ENCODE measurements at places on chromosomes 16 and 17. TPM values are rescaled to one million over a fixed set of nuclear protein-coding genes. Genes with fewer than 3 reads are reported as not detected.

Gene RNF227
- total RNA-seq, result 7.0 TPM

Gene NPTX1
- total RNA-seq, result not detected

Gene CENPT
- 21.1 TPM for total RNA-seq

Gene PDE6G
- total RNA-seq, result not detected

Gene TP53TG3B
- total RNA-seq, result not detected

Gene TGFB1I1
- total RNA-seq, result 14.0 TPM

Gene NFAT5
- total RNA-seq, result 40.0 TPM

Gene CACNA1H
- total RNA-seq, result 5.3 TPM

Gene RAB11FIP3
- total RNA-seq, result 25.6 TPM

Gene MRPS23
- total RNA-seq, result 17.5 TPM

Gene TP53TG3
- total RNA-seq, result not detected

Gene ADGRG3
- total RNA-seq, result 3.9 TPM

Gene SPATA22
- not detected for total RNA-seq

Gene DPEP2
- 4.0 TPM for total RNA-seq

Gene TEX2
- total RNA-seq, result 25.5 TPM

Gene PRSS27
- 188 TPM for total RNA-seq

Gene TRIM16
- 208 TPM for total RNA-seq

Gene ABCA9
- total RNA-seq, result 17.4 TPM

Gene STH
- not detected for total RNA-seq

Gene RAB11FIP4
- total RNA-seq, result 23.6 TPM

All from esophagus squamous epithelium (tissue), 5 donors.